SHP77 (cell line): ENCODE measurements at places on chromosomes 1 and 21.

DNA sequence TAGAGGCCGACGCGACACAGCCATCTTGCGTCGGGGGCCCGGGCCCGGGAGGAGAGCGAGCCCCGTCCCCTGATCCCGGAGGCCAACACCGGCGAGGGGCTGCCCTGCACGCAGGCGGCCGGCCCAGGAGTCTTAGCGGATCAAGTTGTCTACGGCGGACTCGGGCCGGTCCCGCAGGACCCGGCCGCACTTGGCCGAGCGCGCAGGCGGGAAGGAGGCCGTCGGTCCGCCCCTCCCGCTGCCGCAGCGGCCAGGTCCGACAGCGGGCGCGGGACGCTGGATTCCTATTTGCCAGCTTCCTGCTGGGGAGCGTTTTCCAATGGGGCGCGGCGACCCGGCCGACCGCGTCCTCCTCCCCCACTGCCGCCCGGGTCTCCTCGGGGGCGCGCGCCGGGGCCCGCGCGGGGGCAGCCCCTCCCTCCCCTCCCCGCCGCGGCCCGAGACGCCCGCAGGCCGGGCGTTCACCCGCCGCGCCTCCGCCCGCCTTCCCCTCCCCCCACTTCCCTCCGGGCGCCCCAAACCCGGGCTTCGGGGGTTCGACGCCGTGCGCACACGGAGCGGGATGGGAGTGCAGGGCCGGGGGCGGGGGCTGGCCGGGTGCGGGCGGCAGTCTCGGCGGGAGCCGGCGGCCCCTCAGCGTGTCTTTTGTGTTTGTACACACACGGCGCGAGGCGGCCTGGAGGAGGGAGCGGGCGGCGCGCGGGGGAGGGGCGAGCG lies 517 bp upstream of the H3-3A start:
- DNase-seq = peak; percentile 47

DNA sequence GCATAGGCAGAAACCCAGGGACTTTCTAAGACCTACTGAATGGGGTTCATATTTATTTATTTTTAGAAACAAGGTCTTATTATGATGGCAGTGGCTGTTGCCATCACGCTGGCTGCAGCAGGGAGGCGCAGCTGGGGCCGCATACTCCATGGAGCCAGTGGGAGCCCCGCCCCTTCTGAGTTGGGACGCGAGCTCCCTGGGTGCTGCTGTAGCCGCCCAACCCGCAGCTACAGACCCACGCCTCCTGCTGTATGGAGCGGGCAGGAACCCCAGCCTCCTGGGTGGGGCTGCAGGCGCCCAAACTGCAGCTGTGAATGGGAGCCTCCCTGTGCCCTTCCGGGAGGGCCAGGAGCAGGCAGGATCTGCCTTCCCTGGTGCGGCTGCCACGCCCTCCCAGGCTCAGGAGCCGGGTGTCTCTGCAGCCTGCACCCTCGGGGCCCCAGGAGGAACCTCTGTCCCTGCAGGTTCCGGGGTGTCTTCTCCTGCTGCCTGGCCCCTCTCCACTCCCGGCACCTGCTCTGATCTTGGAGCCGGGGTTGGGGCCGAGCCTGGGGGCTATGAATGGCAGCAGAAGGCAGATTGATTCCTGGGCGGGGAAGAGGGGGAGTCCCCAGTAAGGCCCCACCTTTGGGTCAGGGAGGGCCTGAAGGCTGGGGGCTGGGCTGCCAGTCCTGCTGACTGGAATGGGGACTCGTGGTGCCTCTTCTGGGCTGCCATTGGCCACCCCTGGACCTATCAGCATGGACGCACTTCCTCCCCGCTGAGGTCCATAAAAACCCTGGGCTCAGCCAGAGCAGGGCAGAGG lies 66.5 kb upstream of the LRRN2 start:
- DNase-seq = no peak

DNA sequence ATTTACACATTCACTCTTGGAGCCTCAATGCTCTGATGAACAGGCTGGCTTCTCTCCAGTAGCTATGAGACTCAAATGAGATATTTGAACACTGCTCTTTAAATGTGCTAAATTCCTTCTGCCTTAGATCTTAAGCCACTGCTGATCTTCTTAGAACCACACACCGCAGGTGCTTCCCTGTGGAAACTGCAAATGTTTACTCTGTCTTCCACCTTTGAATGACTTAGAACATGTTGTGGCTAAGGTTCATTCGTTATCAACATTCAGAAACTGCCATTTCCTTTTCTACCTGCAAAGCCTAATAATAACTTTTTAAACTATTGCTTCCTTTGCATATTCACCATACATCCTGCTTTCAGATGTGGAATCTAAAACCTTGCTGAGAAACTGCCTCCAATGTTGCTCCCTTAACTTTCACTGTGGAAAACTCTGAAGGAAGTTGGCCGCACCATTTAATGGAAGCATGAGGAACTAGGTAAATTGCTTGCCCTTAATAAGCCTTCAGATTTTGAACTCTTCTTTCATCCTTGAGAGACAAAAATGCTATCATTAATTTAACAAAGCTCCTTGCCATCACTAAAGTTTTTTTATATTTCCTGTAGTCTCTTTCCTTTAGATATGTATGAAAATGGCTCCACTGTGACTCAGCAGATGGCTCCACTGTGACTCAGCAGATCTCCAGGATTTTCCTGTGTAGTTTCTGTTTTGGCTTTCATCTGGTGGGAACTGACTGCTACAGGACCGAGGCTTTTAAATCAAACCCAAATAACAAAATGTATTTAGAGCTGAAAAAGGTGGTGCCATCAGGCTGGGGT lies 143.8 kb downstream of the TNFSF18 start:
- no peak for DNase-seq

DNA sequence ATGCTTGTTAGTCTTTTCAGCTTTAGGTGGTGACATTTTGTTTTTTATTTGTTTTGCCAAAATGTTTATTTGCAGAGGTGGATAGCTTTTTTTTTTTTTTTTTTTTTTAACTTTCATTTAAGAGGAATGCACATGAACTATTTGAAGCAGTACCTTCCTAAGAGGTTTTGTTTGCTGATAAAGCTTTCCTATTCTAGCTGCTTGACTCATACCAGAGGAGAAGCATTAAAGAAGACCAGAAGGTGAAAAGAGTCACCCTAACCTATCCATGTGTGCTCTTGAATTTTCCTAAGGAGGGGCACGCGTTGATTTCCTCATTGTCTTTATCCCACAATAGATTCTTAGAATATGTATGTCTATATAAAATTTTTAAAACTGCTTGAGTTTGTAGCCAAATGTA lies 57.7 kb downstream of the PRDM2 start:
- DNase-seq = no peak

GRCh38 chr1:21647431-21648351 lies 21.5 kb downstream of the RAP1GAP start:
- DNase-seq = no peak

- DNase-seq = peak; percentile 72
These were observed at the start of gene S100A2 for GRCh38 chr1:153565529-153566374. TSS of gene S100A2 (minus strand) at chr1:153565844. CDS start at chr1:153563877, 1,967 bp downstream.

DNA sequence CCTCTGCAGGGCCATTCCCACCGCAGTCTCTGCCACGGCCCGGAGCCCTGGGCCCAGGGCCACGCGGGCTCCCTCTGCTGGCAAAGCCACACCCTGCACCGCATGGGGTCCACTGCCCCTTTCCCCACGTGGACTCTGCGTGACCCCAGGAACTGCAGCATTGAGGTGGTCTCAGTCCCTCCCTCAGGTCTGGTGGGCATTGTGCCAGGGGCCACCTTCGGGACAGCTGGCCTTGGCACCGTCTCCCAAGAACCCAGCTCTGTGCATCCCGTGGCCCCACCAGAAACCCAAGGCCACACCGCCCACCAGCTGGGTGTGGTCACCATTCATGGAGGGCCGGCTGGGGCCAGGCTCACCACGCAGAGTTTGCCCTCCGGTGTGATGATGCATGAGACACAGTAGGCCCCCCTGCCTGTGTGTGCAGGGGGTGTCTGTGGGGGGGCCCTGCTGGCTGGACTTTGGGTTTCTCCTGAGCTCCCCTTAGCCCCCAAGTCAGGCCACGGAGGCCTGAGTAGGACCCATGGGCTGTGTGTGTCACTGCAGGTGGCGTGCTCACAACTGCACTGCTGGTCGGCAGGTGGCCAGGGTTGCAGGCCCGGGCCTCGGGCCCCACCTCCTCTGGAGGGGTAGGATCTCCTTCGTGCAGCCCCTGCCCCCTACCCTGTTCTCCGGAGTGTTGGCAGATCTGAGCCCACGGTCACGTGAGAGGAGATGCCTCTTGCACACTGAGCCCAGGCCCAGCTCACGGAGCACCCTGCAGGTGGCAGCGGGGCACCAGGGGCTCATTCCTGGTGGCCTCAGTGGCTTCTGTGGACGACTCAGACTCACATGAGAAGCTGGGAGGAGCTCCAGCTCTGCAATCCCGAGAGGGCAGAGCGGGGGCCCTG lies 5.8 kb downstream of the VWA1 start:
- peak; percentile 26 for DNase-seq

DNA sequence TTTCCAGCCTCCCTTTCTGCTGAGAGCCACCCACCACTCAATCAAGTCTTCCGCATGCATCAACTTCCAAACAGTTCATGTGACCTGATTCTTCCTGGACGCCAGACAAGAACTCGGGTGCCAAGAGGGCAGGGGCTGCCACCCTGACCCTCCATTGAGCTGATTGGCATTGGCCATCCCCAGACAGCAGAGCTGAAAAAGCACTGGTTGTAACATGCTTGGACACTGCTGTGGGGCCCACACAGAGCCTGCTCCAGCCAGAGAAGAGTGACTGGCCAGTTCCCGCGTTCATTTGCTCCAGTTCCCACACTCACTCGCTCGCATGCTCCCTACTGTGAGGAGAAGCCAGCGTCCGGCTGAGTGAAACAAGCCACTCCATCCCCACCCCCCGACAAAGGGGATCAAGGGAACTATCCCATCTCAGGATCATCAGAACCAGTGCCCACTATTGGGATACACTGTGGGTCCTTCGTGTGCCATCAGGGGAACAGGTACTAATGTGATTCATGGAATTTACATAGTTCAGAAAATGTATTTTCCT lies 420.3 kb downstream of the NPHP4 start:
- DNase-seq = no peak

DNA sequence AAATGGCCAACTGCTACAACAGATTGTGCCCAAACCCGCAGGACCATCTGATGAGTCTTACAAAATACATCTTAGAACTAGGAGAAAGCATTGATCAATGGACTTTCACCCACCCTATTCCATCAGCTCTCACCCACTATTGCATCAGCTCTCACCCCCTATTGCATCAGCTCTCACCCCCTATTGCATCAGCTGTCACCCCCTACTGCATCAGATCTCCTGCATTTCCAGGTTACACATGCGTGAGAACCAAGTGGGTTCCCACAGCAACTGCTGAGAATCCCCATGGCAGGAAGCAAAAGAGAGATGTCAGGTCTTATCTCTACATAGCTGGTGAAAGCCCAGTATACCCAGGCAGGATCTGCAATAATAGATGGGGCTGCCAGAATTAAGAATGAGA lies 533.5 kb downstream of the LTN1 start:
- DNase-seq = no peak

DNA sequence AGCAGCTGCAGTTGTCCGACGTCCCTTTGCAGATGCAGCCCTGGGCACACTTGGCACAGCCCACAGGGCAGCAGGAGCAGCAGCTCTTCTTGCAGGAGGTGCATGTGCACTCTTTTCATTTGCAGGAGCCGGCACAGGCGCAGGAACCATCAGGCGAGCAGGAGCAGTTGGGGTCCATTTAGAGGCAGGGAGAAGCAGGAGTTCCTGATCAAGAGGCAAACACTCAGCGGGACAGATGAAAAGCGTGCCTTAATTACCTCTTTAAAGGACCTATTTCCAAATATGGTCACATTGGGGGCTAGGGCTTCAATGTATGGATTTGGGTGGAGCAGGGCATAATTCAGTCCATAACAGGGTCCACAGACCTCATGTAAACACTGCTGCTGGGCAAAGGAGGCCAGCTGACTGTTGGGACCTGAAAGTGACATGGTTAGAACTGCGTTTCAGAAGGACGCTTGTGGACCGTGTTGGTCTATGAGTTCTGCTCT lies 4.3 kb upstream of the CPLANE2 start:
- DNase-seq = no peak

GRCh38 chr21:40447016-40447415 lies 399.9 kb downstream of the DSCAM start:
- no peak for DNase-seq

DNA sequence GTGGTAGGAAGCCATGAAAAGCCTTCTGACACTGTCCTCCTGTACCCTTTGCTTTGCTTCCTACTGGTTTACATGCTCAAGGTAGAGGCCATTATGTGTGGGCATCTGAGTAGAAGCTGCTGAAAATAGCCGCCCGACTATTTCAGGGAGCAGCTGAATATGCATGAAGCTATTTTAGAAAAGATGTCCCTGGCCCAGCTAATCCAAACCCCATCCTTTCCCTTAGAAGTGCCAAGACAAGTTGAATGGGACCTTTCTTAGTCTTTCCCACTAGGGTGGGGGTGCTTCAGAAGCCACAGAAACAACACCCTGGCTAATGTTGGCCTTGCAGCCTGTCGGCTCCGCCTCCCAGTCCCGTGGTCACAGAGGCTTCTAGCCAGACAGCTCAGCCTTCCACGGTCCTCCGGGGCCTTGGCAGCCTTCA lies 205.1 kb upstream of the EDN2 start:
- no peak for DNase-seq

DNA sequence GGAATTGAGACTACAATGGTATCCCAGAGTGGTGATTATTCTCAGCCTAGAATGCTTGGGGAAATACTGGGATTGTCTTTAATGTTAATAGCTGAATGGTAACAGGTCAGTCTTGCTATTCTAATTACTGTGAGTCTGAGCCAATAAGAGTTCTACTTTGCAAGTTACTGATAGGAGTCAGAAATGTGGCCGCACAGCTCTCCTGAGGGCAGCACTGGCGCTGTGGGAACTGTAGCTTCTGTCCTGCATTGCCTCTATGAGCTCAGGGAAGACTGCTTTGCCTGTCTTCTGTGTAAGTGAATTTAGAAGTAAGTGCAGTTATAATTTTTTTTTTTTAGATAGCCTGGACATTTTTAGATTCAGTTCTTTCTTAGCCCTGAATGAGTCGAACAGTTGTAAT lies 10.0 kb upstream of the VAMP3 start:
- no peak for DNase-seq

GRCh38 chr1:89528382-89528780 lies 3.8 kb downstream of the LRRC8B start:
- DNase-seq = no peak

DNA sequence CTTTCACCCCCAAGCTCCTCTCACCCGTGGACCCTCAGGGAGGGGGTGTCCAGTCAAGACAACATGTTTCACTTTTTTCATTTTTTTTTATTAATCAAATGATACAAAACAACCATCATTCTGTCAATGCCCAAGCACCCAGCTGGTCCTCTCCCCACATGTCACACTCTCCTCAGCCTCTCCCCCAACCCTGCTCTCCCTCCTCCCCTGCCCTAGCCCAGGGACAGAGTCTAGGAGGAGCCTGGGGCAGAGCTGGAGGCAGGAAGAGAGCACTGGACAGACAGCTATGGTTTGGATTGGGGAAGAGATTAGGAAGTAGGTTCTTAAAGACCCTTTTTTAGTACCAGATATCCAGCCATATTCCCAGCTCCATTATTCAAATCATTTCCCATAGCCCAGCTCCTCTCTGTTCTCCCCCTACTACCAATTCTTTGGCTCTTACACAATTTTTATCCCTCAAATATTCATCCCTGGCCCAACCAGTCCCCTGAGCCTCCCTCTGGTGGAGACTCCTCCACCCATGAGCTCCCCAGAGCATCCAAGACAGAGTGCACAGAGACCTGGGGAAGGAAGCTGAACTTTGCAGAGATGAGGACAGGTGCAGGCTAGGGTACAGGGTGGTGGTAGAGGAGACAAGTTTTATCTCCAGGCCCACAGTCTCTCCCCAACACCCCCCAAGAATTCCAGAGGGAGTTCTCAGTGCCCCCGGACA lies 1.4 kb upstream of the S100A16 start:
- DNase-seq = no peak

GRCh38 chr1:67489643-67490042 lies 59.4 kb upstream of the SERBP1 start:
- no peak for DNase-seq
